ENCODE measurements at places on chromosomes 3 and 15.

GRCh38 chr15:46861796-46862195 lies 855.5 kb upstream of the SEMA6D start:
- no peak for DNase-seq

DNA sequence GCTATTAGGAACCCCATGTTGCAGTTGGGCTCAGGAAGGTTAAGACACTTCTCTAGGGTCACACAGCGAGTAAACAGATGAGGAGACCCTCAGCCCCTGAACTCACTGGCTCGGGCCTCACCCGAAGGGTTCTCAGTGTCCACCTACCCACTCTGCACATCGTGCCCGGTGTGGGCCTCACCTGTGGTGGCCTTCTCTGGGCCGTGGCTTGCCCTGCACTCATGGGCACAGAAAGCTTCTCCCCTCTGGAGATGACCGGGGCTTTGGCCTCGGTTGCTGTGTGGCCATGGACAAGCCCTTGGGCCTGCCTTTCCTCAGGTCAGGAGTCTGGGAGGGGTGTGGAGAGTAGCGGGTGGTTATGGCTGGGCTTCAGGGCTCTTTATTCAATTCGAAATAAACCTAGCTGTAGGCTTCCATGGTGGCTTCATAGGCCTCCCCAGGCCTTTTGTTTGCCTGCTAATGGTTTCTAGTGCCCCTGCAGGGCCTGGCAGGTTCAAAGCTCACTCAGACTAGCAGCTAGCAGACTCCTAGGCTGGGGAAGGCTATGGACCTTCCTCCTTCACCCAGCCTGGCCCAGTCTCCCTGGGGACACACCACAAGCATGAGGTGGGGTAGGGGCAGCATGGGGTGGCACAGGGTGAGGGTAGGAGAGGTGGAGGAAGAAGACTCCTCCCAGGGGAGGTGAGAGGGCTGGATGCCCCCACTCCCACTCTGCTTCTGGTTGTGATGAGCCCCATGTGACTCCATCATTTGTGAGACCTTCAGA lies 103.1 kb downstream of the LINGO1 start:
- no peak for DNase-seq

DNA sequence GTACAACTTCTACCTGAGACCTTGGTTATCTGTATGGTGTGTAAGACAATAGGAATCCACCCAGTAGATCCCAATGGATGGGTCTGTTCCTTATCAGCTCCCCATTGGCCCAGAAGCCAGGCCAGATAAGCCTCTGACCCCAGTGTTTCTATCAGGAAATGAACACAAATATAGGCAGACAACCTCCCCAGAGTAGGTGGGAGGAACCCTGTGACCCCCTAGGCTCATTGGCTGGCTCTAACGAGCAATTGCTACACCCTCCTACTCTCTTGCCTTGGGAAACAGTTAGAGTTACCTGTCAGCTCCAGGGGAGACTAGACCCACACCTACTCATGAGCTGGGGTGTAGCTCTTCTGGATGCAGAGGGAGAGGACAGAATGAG lies 299.9 kb downstream of the UACA start:
- DNase-seq: no peak

- DNase-seq: no peak
These were observed 20.4 kb upstream of the FGF12 start for GRCh38 chr3:192747746-192748145.
